Neural progenitor cell (in vitro differentiated cells): ENCODE measurements at places on chromosomes 11 and 22. TPM values are rescaled to one million over a fixed set of nuclear protein-coding genes. Genes with fewer than 3 reads are reported as not detected.

The CRY2 gene
- total RNA-seq: 15.8 and 18.7 TPM in 2 replicates

- DNase-seq: no peak
These were observed 283.5 kb downstream of the TTC28 start for GRCh38 chr22:28395920-28396753.

The OR10G4 gene
- total RNA-seq: not detected in 2 replicates

The TANGO2 gene
- 9.1 and 10.0 TPM in 2 replicates for total RNA-seq

- DNase-seq: no peak
These were observed 1.3 kb downstream of the HPS5 start for GRCh38 chr11:18320617-18321016.

GRCh38 chr11:22317656-22318055 is 20.5 kb upstream of the SLC17A6 start:
- no peak for DNase-seq
